Activated CD4-positive, alpha-beta T cell treated with anti-CD3 and anti-CD28 coated beads, Interleukin-2, amount 10 ng/mL, durations not matched to agents 24 days and 14 days (primary cell): ENCODE measurements at places on chromosomes 13 and 19. TPM values are rescaled to one million over a fixed set of nuclear protein-coding genes. Genes with fewer than 3 reads are reported as not detected.

The ZNF154 gene
- total RNA-seq: 3.1 and 3.9 TPM in 2 replicates

The ZNF577 gene
- 5.4 and 6.9 TPM in 2 replicates for total RNA-seq

The ZNF726 gene
- total RNA-seq: 12.8 and 16.3 TPM in 2 replicates

The RFPL4A gene
- not detected in 2 replicates for total RNA-seq

The TMEM38A gene
- 0.42 and 0.83 TPM in 2 replicates for total RNA-seq

The SPTBN4 gene
- 0.36 and 0.51 TPM in 2 replicates for total RNA-seq

The DYRK1B gene
- total RNA-seq: 3.6 and 4.5 TPM in 2 replicates

The FSD1 gene
- 44.2 and 44.3 TPM in 2 replicates for total RNA-seq

The COG3 gene
- 20.1 and 20.7 TPM in 2 replicates for total RNA-seq

The KLK4 gene
- total RNA-seq: not detected in 2 replicates

The ZNF540 gene
- 0.38 and 0.49 TPM in 2 replicates for total RNA-seq

The CGB8 gene
- not detected in 2 replicates for total RNA-seq

The EHD2 gene
- 0.49 and 1.2 TPM in 2 replicates for total RNA-seq

The PCDH8 gene
- not detected in 2 replicates for total RNA-seq

DNA sequence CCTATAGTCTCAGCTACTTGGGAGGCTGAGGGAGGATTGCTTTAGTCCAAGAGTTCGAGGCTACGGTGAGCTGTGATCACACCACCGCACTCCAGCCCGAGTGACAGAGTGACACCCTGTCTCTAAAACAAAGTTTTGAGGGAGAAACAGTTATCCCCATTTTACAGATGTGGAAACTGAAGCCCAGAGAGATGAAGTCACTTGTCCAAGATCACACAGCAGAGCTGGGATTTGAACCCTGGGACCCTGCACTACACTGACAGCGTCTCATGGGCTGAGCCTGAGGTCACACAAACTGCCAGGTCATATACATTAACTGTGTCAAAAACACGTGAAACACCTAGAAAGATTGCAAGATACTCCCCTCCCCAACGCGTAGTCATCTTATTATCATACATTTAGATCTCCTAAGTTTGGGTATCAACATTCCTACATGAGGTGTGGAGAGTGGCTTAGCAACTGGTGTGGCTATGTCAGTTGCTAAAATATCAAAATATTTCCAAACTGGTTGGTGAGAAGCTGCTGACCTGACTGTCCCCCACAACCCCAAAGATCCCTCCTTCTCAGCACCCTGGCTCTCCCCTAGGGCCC is 8.2 kb downstream of the FCGBP start:
- no peak overlapping the region for H3K27ac ChIP-seq
- H3K4me3 ChIP-seq: no peak overlapping the region
- peaks cover 2% of the 10 kb centered on the region for H3K27me3 ChIP-seq
- no peak for DNase-seq
- H3K36me3 ChIP-seq: peaks cover 2% of the 10 kb centered on the region

DNA sequence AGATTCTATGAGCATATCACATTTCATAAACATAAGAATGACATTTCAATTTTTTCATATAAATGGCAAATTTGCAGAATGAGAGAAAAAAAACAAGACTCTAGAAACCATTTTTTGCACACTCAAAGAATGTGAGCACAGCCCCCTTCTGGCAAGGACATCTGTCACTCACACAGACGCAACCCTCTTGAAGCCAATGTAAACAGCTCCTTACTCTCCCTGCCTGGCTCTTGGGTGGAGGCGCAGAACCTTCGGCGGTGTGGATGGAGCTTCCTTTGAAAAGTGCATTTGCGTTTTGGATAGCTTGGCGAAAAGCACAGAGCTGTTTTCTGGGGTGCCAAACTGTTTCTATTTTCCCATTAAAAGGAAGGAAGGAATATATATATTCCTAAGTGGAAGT is 367.6 kb upstream of the TSHZ3 start:
- H3K27ac ChIP-seq: no peak overlapping the region
- no peaks in the 10 kb centered on the region for H3K36me3 ChIP-seq
- H3K4me3 ChIP-seq: no peak overlapping the region
- H3K27me3 ChIP-seq: no peaks in the 10 kb centered on the region
- no peak for DNase-seq
- no peaks in the 10 kb centered on the region for H3K4me1 ChIP-seq

DNA sequence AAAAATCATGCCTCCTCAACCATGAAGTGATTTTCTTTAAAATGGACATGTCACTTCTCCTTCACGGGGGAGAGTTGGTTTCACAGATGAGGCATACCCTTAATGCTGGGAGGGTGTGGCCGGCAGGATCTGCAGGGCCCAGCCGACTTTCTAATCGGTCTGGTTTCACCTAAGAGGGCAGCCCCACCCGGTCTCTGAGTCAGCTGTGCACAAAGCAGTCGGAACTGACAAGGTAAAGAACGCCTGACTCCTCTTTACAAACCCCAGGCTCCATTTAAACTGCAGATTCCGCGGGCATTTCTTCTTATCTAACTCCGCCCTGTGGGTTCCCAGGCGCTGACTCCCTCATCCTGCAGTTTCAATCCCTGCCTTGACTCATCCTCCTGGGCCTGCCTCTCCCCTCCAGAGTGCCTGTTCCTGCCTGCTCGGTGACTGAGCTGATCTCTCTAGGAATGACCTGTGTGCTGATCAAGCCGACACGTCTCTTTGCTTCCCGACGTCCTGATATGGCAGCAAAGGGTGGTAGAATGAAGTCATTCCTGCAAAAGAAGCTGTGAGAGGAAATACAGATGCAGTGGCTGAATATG is 63.4 kb downstream of the EFNB2 start:
- no peaks in the 10 kb centered on the region for H3K4me1 ChIP-seq
- DNase-seq: no peak
- no peaks in the 10 kb centered on the region for H3K27me3 ChIP-seq
- H3K27ac ChIP-seq: no peak overlapping the region
- H3K4me3 ChIP-seq: no peak overlapping the region

DNA sequence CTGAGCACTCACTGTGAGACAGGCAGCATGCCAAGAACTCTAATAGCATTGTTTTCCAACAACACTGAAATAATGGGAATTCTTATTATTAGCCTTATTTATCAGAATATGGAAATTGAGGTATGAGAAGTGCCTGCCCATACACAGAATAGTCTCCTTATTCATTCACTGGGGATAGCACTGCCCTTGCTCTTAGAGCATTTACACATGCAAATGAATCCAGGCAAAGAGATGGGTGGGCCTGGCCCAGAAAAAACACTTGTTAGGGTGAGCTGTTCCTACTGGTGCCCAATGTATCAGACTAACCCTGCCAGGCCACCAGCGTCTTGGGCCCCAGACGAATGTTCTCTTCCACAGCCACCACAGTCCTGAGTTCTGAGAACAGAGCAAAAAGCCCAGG is 112.9 kb downstream of the TUBA3C start:
- no peak overlapping the region for H3K27ac ChIP-seq
- no peak for DNase-seq
- H3K36me3 ChIP-seq: no peaks in the 10 kb centered on the region
- H3K4me3 ChIP-seq: no peak overlapping the region

- no peak overlapping the region for H3K4me3 ChIP-seq
- peaks cover 10% of the 10 kb centered on the region for H3K4me1 ChIP-seq
- H3K27ac ChIP-seq: no peak overlapping the region
- peaks cover 2% of the 10 kb centered on the region for H3K36me3 ChIP-seq
- DNase-seq: no peak
Measured at GRCh38 chr19:5993201-5993600, 15.3 kb upstream of the RANBP3 start.

DNA sequence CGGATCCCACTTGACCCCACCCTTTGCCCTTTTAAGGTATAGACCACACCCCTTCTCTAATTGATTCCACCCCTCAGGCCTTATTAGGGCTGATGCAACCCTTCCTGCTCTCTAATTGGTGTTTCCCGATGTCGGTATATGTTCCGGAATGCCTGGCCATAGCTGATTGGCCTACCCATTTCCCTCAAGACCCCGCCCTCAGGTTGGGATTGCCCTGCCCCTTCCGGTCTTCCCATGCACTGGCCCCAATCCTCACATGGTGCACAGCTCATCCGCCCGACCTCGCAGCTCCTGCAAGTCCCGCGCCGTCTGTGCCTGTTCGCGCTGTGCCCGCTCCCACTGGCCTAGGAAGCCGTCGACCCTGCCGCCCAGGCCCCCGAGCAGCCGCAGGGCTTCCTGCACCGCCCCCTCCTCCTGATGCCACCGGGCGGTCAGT is 18.1 kb downstream of the TSKS start:
- H3K4me3 ChIP-seq: no peak overlapping the region
- H3K27ac ChIP-seq: no peak overlapping the region
- H3K27me3 ChIP-seq: no peaks in the 10 kb centered on the region
- H3K4me1 ChIP-seq: no peaks in the 10 kb centered on the region
- no peak for DNase-seq

DNA sequence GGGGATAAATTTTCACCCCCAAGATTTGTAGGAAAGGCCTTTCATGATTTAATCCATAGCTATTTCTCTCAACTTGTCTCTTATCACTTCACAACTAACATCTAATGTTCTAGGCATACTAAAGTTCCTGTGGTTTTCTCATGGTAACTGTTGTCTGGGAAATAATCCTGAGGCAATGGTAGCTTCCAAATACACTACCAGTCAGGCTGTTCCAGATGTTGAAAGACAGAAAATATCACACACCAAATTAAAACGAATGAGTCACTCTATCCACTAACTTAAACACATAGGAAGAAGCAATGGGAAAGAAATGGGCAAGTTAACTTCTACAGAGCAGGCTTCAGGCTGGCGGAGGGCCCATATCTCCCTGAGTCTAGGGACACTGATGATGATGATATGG is 77.7 kb upstream of the MYO16 start:
- no peaks in the 10 kb centered on the region for H3K4me1 ChIP-seq
- no peaks in the 10 kb centered on the region for H3K27me3 ChIP-seq
- H3K27ac ChIP-seq: no peak overlapping the region
- no peak for DNase-seq

- DNase-seq: no peak
- H3K36me3 ChIP-seq: peaks cover 6% of the 10 kb centered on the region
- H3K4me3 ChIP-seq: peak overlapping the region; percentile 58
- H3K4me1 ChIP-seq: peaks cover 24% of the 10 kb centered on the region
Measured at GRCh38 chr19:38250821-38251563, 5.2 kb downstream of the PPP1R14A start.

- H3K36me3 ChIP-seq: no peaks in the 10 kb centered on the region
- H3K27ac ChIP-seq: no peak overlapping the region
- no peak for DNase-seq
Measured at GRCh38 chr19:3923912-3924311, 9.0 kb upstream of the NMRK2 start.

- DNase-seq: no peak
- peaks cover 3% of the 10 kb centered on the region for H3K27me3 ChIP-seq
- H3K27ac ChIP-seq: no peak overlapping the region
Measured at GRCh38 chr13:39462906-39463305, 140.1 kb downstream of the LHFPL6 start.

GRCh38 chr13:33256148-33256840 is 29.3 kb downstream of the STARD13 start:
- H3K4me3 ChIP-seq: no peak overlapping the region
- no peak overlapping the region for H3K27ac ChIP-seq
- DNase-seq: no peak
- no peaks in the 10 kb centered on the region for H3K27me3 ChIP-seq

- no peaks in the 10 kb centered on the region for H3K4me1 ChIP-seq
- H3K4me3 ChIP-seq: no peak overlapping the region
- peaks cover 20% of the 10 kb centered on the region for H3K27me3 ChIP-seq
Measured at GRCh38 chr13:44422755-44423643, 49.4 kb downstream of the SERP2 start.

DNA sequence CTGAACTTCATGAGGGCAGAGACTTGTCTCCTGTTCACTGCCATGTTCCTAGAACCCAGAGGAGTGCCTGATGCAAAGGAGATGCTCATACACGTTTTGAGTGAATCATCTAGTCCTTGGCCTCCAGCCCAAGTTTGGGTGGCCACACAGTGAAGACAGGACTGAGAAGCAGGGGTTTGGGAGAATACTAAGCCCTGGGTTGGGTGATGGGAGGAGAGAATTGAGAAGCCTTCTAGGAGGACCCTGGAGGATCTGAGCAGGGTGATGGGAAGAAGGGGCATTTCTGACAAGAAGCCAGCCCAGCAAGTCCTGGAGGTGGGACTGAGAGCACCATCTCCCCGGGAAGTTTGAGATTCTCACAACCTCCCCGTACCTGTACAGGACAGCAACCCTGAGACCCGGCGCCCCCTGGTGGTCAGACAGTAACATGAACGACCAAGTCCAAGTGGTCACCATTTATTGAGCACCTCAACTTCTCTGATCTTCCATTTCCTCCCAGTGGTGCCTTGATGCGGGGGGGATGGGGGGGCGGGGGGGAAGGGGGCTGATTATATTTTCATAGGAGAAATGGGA is 11.0 kb downstream of the CTU1 start:
- H3K27me3 ChIP-seq: no peaks in the 10 kb centered on the region
- H3K4me3 ChIP-seq: no peak overlapping the region
- peaks cover 26% of the 10 kb centered on the region for H3K36me3 ChIP-seq
- peak; percentile 87 for DNase-seq
- no peak overlapping the region for H3K27ac ChIP-seq

GRCh38 chr13:110458594-110459365 is 102.7 kb downstream of the RAB20 start:
- peaks cover 4% of the 10 kb centered on the region for H3K4me1 ChIP-seq
- no peak overlapping the region for H3K27ac ChIP-seq
- no peaks in the 10 kb centered on the region for H3K36me3 ChIP-seq
- no peak overlapping the region for H3K4me3 ChIP-seq
- H3K27me3 ChIP-seq: peaks cover 15% of the 10 kb centered on the region

DNA sequence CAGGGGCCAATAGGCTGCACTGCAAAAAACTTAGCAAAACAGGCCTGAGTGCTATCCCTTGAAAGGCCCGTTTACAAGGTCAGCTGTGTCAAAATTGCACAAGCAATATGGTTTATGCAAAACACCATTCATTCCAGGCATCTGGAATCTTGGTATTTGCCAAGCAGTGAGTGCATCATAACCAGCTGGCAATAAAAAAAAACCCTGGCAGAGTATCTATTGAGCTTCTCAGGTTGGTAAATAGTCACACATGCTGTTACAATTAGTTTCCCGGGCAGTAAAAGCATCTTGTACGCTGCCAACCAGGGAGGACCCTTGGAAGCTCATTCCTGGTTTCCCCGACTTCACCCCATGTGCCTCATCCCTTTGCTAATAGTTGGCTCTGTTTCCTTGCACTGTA is 21.3 kb downstream of the ZNF77 start:
- no peak overlapping the region for H3K27ac ChIP-seq
- peaks cover 15% of the 10 kb centered on the region for H3K36me3 ChIP-seq
- H3K27me3 ChIP-seq: no peaks in the 10 kb centered on the region
- H3K4me1 ChIP-seq: no peaks in the 10 kb centered on the region

DNA sequence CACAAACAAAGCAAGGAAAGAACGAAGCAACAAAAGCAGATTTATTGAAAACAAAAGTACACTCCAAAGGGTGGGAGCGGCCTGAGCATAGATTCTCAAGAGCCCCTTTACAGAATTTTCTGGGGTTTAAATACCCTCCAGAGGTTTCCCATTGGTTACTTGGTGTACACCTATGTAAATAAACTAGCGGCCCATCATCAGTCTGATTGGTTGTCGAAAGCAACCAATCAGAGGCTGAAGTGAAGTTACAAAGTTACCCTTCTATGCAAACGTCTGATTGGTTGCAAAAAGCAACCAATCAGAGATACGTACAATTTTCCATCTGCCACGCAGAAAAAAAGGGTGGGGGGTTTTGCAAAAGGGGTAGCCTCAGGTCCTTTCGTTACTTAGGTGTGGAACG is 96.3 kb upstream of the UBAC2 start:
- H3K27me3 ChIP-seq: peaks cover 19% of the 10 kb centered on the region
- H3K27ac ChIP-seq: no peak overlapping the region
- H3K4me3 ChIP-seq: no peak overlapping the region
- DNase-seq: no peak
- H3K4me1 ChIP-seq: peaks cover 2% of the 10 kb centered on the region
